ENCODE measurements at places on chromosomes 16 and 17.

- DNase-seq = no peak
These were observed 37.3 kb upstream of the ENPP7 start for GRCh38 chr17:79693419-79693818.

DNA sequence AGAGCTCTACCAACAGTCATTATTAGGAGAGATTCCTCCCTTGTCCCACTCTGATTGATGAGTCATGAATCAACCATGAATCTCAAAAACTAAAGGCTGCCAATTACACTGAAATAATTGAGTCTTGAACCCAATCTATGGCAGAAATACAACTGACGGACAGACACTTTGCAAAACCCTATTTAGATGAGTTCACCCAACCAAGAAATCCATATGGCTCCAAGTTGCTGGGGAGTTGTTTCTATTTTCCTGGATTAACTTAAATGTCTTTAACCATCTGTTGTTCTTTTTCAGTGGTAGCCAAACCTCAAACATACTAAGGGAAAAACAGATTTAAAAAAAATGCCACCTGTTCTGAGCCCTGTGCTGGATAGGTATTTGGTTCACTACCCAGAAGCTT, 151.0 kb downstream of the SHISA9 start:
- DNase-seq = no peak

- DNase-seq = no peak
These were observed 223.5 kb upstream of the N4BP1 start for GRCh38 chr16:48833461-48833860.

DNA sequence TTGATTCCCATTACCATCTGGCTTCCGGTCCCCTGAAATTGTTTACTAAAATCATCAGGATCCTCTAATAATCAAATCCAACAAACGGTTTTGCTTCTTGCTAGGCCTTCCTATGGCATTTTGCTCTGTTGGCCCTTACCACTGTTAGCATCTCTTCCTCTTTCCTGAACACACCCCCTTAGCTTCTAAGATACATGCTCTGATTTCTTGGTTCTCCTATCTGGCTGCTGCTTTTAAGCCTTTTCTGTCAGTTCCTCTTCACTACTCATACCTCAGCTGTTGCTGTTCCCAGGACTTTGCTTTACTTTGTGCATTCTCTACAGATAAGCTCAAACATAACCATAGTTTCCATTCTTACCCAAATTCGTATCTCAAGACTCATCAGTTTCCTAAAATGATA, 11.4 kb downstream of the CAPNS2 start:
- DNase-seq = no peak

- no peak for DNase-seq
These were observed 84.1 kb downstream of the RAB11FIP4 start for GRCh38 chr17:31475378-31476162.

GRCh38 chr17:76966486-76967181, 98.4 kb downstream of the MGAT5B start:
- DNase-seq = no peak

Data from NCI-H1417 treated with DMSO at 0.1 percent for 48 hours (cell line).